ENCODE measurements at places on chromosomes 3 and 15.

GRCh38 chr15:69316291-69316690, 17.6 kb downstream of the PAQR5 start:
- no peak for DNase-seq

- DNase-seq: no peak
These were observed 19.7 kb upstream of the IQSEC1 start for GRCh38 chr3:13092621-13093617.

- no peak for DNase-seq
These were observed 247.2 kb upstream of the LRRN1 start for GRCh38 chr3:3551981-3552380.

GRCh38 chr15:55494931-55495330, 13.1 kb downstream of the DNAAF4 start:
- DNase-seq: no peak

- no peak for DNase-seq
These were observed 6.4 kb upstream of the TBC1D2B start for GRCh38 chr15:78083687-78084448.

- no peak for DNase-seq
These were observed 240.0 kb upstream of the CFAP20DC start for GRCh38 chr3:59289831-59290230.
